ENCODE measurements at places on chromosomes 7 and 10.

DNA sequence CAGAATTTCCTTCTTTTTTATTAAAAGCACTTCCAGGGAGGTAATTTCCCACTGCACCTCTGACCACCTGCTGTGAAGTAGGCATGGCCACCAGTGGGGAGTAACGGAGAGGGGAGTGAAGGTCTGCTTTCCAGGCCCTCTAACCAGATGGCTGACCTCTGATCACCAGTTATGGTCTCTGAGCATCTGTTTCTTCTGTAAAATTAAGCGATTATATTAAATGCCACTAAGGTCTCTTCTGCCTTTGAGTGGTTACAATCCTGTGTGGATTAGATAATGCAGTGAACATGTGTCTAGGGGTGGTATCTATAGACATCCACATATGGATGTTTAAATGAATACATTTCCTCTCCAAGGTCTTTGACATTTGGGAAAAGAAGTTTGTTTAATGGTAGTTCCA lies 199.6 kb downstream of the HERPUD2 start:
- DNase-seq = no peak

DNA sequence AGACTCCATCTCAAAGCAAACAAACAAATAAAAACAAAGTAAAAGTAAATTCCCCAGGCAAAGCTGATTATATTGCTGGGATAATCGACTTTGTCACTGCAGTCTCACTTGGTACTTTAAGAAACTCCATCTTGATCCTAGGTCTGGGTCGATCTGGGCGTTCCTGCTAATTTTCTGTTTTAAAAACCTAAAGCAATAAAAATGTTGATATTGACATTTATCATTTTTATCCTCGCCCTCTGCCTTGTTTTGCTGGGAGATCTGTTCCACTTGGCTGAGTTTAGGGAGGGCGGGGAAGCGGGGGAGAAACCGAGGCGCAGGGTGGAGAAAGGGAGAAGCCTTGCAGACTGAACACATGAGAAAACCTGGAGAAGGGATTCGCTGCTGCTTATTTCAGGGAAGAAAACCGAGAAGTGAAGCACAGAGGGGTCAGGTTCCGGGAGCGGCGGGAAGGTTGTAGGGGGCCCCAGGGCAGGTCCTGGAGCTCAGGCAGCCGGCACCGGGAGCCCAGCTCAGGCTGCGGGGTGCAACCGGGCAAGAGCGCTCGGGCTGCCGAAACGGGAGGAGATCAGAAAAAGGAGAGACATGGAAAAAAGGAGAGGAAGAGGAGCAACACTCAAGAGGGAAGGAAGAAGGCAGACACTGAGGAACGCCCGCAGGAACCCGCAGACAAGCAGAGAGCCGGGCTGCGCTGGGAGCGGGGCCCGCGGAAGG lies 27.3 kb upstream of the KMT2C start:
- peak; percentile 18 for DNase-seq

DNA sequence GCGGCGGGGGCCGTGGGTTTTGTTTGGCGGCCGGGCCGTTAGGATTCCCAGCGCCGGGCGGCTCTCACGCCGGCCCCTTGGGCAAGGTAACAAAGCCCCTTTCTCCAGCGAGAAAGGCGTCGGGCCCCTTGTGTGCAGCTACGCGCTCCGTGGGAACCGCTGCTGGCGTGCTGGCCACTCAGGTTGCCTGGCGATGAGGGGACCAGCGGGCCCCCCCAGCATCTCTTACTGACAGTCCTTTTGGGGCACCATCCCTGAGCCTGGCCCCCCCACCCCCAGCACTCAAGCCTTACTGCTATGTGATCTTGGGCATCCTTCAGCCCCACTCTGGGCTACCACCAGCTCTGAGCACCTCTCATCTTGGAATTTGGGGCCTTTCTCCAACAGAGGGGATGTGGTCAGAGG lies 1.8 kb downstream of the LFNG start:
- DNase-seq = no peak

DNA sequence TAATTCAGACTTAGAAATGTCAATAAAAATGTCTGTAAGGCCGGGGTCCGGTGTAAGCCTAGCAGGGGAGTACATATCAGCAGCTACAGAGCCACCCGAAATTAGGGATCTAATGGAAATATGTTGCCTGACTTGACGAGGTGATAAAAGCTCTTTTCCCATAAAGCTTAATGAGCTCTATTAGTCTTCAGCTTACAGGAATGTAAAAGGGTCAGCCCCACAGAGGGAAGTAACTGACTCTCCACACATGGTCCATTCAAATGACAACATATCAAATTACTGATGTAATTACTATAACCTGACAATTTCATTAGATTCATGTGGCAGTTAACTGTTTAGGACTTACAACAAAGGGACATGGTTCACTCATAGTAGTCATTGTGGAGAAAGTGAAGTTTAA lies 62.3 kb downstream of the ATE1 start:
- no peak for DNase-seq

DNA sequence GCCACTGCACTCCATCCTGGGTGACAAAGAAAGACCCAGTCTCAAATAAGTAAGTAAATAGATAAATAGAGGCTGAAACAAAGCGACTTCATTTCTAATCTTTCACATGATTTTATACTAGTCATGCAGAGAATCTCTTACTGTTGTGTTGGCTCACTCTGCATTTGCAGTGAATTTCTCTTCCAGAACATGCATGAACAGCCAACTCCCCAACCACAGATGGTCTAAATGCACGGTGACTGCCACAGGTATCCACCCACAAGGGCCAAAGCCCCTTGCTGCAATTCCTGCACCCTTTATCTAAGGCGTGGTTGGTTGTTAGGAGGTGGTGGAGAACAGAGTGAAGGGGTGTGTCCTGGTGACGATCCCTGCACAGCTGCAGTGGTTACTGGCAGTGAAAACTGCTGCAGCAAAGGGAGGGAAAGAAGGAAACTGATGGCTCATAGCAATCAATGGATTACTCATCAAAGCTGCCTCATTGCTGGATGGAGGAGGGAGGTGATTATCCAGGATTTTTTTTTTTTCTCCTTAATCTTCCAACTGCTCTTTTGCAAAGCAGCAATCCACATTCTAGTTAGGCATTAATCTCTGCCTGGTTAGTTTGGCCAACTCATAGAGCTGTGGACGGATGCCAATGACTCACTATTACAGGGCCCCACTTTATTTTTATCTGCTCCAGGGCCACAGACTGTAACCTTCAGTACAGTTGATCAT lies 50.6 kb downstream of the PRTFDC1 start:
- peak; percentile 85 for DNase-seq

- peak; percentile 61 for DNase-seq
Observed at GRCh38 chr7:151060416-151061212, 1.2 kb downstream of the SLC4A2 start.

- no peak for DNase-seq
Observed at GRCh38 chr7:158843771-158844170, 12.6 kb upstream of the DYNC2I1 start.

DNA sequence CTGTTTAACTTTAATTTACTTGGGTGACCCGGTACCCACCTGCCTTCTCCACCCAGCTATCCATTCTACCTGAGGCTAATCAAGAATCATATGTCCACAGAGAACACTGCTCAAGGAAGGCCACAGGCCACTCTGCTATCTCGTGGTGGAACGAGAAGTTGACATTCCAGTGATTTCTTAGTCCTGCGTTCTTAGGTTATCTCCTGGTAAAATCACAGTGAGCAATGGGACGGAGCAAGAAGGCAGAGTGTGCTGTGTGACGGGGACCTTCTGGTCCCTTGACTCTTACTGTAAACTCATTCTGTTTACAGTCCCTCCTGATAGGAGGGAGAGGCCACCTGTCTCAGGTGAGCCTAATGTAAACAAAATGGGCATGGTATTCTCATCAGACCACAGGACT lies 256.6 kb downstream of the TNS3 start:
- DNase-seq = no peak

DNA sequence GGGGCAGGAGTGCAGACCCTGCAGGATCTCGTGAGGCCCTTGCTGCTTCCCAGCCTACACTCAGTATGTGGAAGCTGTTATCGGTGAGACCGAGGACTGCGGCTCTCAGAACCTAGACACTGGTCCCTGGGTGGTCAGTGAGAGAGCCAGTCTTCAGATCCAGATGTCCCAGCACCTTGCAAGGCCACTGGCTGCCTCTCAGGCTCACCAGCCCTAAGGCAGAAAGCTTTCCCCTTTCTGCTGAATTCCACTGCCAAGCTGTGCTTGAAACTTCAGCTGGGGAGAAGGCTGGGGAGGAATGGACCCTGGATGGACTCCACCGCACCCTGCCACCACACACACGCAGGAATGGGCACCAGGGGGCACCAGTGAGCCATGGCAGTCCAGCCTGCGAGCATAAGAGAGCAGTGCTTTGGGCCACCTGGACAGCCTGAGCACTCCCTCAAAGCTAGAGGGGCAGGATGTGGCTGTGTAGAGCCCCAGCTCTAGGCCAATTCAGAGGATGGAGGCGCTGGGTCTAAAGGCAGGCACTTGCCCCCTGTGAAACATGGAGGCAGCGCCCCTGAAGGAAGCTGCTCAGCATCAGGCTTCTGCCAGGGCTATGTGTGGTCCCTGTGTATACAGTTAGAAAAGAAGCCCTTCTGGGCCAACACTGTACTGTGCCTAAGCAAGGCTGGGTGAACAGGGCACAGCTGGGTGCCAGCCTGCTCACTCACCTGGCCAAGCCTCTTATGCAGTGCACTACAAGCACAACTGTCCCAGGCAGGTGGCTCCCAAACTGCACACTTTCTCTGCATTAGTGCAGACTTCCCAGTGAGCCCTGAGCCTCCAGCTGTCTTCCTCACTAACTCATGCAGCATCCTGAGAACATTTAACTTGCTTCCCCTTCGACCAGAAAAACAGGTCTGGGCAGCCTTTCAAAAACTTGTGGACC lies 21.6 kb downstream of the TMEM72 start:
- peak; percentile 88 for DNase-seq

DNA sequence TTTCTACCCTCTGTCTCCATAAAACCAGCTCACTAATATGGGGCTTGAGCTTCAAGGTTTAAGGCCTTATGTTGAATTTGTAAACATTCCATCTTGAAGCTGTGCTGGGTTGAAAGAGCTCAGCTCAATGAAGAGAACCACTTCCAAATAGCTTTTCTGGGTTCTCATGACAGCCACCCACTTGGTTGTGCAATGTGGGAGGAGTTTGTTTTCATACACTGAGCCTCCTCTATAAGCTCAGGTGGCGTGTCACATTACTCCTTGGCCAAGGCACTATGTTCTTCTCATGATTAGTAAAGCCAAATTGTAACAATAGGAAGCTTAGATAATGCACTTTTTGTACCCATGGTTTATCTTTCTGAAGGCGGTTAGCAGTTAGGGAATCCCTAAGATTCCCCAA lies 265.6 kb downstream of the PTEN start:
- DNase-seq = no peak

GRCh38 chr10:100697070-100697469 lies 48.3 kb upstream of the PAX2 start:
- DNase-seq = no peak

GRCh38 chr10:78696791-78697395 lies 371.9 kb upstream of the ZMIZ1 start:
- DNase-seq = no peak

DNA sequence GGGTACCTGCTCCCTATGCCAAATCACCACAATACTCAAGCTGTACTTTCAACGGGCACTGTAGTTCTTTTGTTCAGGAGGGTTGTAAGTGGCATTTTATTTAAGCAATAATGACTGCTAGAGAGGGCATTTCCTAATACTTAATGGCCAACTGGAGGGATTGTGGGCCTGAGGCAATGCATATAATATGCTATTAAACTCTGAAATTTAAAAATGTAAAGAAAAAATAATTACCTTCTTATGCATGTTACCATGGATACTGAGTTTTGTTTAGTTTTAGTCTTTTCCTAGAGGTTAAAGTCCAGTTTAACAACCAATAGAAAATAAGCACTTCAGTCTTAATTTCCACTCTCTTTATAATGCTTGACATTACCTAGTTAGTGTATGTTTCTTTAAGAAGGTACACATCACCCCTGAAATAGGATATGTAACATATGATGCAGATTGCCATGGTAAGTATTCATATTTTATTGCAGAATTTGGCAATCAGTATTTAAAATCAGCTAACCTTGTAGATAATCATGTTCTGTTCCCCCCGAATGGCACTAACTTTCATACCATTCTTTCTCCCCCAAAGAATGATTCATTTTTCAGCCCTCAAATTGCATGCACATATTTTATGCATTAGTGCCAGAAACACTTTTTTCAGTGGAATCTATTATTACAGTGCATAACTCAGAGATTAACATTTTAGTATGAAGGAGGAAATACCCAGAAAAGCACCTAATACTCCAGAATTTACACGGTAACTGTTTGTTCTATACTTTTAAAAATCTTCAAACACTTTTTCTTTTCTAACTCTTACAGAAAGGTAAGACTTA lies 90.3 kb upstream of the ZNF438 start:
- no peak for DNase-seq

DNA sequence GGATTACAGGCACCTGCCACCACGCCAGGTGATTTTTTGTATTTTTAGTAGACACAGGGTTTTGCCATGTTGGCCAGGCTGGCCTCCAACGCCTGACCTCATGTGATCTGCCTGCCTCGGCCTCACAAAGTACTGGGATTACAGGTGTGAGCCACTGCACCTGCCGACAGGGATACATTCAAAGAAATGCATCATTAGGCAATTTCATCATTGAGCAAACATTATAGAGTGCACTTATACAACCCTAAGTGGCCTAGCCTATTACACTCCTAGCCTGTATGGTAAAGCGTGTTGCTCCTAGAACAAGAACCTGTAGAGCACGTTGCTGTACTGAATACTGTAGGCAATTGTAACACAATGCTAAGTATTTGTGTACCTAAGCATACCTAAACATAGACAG lies 350.3 kb downstream of the GALNT17 start:
- DNase-seq = no peak

DNA sequence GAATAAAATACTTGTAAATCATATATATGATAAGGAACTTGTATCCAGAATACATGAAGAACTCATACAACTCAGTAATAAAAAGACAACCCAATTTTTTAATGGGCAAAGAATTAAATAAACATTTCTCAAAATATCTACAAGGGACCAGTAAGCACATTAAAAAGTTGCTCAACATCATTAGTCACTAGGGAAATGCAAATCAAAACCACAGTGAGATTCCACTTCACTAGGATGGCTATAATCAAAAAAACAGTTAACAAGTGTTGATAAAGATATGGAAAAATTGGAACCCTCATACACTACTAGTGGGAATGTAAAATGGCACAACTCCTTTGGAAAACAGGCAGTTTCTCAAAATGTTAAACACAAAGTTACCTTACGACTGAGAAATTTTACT lies 40.3 kb upstream of the YAE1 start:
- no peak for DNase-seq

- no peak for DNase-seq
Observed at GRCh38 chr7:44685723-44686122, 62.9 kb upstream of the ZMIZ2 start.

- peak; percentile 46 for DNase-seq
Observed at GRCh38 chr10:129135624-129136023, 331.4 kb upstream of the MGMT start.
